ENCODE measurements at places on chromosomes 7 and 10.

- no peak for DNase-seq
These were observed 25.8 kb upstream of the PDK4 start for GRCh38 chr7:95622001-95622549.

- DNase-seq: no peak
These were observed 51.0 kb downstream of the ASB4 start for GRCh38 chr7:95536656-95537311.

DNA sequence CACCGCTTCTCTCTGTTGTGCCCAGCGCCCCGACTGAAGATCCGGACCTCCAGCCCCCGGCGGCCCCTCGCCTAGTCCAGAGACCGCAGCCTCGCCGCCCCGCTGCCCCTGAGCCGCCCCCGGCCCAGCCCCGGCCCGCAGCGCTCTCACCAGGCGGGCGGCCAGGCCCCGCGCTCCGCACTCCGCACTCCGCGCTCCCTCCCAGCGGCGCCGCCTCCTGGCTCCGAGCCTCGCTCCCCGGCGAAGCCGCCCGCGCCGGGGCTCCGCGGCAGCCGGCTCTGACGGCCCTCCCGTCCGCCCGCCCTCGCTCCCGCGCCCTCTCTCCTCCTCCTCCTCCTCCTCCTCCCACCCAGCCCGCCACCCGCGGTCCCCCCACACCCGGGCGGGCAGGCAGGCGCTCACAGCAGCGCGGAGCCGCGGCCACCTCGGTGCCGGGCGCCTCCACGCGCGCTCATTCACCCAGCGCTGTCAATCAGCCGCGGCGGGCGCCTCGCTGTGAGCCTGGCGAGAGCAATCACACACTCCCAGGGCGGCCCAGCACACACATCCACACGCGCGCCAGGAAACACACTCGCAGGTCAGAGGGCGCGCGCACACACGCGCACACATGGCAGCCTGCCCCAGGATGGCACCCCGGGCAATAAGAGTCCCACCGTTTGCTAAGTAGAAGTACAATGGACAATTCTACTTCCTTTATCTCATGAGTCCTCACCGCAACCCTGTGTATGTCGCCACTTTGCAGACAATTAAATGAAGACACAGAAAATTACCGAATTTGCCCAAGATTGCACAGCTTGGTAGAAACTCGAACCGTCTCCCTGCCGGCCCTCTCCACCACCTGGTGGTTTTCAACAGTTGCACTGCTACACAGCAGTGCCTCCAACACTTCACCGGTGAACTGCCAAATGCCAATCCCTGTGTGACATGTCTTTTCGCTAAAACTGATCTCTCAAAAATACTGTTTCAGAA is at the start of gene PRRT4:
TSS of gene PRRT4 (minus strand) at position 280 of the 969 bp plus-strand sequence.
- DNase-seq: peak; percentile 63

- no peak for DNase-seq
These were observed 43.7 kb downstream of the PCLO start for GRCh38 chr7:83119026-83119382.

GRCh38 chr7:53191191-53191695 is 155.8 kb downstream of the POM121L12 start:
- no peak for DNase-seq
